ENCODE measurements at places on chromosomes 2 and 18.

GRCh38 chr2:101080211-101081068 lies 70.7 kb downstream of the TBC1D8 start:
- DNase-seq, result no peak

GRCh38 chr18:11654736-11655605 lies 34.1 kb upstream of the GNAL start:
- no peak for DNase-seq

DNA sequence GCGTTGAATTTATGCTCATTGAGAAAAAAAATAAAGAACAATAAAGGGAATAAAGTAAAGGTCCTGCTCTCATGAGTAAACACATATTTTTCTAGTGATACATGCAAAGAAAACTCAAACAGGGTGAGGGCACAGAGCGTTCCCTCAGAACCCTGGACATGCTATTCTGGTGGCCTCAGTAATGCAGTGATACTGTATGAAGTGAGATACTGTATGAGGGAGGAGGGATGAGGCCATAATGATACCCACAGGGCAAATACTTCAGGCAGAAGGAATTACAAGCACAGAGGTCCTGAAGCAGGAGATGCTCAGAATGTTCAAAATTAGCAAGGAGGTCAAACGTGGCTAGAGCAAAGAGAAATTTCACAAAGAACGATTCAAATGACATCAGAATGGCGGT lies 28.4 kb upstream of the RNU4ATAC start:
- no peak for DNase-seq

DNA sequence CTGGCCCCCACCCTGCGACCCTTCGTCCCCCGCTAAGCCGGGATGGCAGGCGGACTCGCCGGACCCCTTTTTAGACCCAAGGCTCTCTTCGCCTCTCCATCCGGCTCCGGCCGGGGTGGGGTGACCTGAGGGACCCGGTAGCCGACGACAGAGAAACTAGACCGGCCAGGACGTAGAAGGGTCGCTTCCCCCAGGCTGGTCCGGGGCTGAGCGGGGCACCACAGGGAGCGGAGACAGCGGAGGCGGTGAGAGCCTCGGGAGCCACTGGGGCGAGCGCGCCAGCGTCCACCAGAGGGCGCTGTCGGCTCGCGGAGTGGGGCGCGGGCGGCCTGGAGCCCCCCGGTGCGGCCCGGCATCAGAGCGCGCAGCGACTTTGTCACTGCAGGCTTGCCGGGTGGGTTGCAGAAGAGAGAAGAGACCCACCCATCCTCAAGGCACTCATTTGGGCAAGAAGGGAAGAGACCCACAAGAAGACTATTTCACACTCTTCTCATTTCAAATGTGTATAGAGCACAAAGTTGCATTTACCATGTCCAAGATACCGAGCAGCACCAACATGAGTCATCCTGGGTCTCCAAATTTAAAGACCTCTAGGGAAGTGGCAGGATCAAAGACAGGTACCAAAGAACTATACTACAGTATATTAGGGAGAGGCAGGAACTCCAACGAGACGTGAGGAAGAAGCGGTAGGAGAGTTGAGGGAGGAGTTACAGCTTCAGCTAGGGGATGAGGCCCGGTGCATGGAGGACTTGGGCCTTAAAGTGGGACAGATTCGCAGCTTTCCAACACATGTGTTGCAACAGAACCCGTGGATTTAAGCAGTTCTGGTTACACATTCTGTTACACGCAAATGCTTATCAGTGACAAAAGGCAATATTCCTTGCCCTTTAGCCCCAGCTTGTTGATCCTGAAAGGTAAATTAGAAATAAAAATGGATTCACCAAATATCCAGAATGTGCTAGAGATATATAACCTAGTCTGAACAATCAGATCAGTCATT lies 7.6 kb upstream of the PRKCE start:
- DNase-seq, result no peak

- no peak for DNase-seq
These were observed 45.9 kb downstream of the PXDN start for GRCh38 chr2:1698188-1698945.

DNA sequence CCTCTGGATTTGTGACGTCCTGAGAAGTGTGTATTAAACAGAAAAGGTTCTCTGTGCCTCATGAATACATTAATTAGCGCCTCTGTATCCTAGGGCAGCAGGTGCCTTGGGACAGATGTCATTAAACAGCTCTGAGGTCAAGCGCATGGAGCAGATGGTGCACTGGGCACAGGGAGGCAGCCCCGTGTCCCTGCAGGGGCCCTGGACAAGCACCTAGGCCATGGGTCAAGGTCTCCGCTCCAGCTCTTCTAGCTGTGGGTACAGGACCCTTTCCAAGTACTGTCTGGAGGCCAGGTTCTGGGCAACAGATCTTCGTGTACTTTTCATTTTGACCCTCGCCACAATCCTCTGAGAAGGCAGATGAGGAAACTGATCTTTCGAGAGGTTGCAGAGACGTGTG lies 126.4 kb downstream of the KCTD1 start:
- DNase-seq, result no peak

DNA sequence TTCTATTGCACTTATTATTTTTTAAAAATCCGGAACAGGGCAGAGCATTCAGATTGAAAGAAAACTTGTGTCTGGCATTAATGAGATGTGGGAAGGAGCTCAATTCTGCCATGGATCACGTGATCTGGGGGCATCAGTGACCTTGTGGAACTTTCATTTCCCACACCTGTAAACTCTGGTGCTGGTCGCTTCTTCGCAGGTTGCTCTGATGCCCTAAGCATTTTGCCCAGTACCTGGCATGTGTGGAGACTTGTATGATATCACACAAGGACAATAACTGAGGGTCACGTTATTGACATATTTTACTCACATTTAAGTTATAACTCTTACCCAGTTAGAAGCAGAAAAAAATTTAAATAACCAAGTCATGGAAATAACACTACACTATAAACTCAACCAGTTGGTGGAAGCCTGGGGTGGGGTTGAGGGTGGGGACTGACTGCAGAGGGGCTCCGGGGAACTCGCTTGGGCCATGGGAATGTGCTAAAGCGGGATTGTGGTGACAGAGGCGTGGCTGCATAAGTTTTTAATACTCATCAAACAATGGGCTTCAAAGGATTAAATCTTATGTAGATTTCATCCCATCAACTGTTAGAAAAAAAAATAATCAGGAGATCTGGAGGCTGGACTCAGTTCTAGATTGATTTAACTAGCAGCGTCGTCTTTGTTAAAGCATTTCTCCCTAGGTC lies 36.5 kb downstream of the ST3GAL5 start:
- DNase-seq, result no peak

GRCh38 chr2:64492821-64493220 lies 31.3 kb upstream of the AFTPH start:
- no peak for DNase-seq

GRCh38 chr2:240306185-240306584 lies 129.3 kb upstream of the GPC1 start:
- DNase-seq, result no peak

GRCh38 chr2:164186591-164186990 lies 434.7 kb downstream of the GRB14 start:
- no peak for DNase-seq

- no peak for DNase-seq
These were observed 194.1 kb upstream of the DSEL start for GRCh38 chr18:67710639-67711038.

GRCh38 chr2:42223067-42223854 lies 54.1 kb downstream of the EML4 start:
- DNase-seq, result no peak

- no peak for DNase-seq
These were observed 34.1 kb downstream of the PTH2R start for GRCh38 chr2:208440716-208441115.

DNA sequence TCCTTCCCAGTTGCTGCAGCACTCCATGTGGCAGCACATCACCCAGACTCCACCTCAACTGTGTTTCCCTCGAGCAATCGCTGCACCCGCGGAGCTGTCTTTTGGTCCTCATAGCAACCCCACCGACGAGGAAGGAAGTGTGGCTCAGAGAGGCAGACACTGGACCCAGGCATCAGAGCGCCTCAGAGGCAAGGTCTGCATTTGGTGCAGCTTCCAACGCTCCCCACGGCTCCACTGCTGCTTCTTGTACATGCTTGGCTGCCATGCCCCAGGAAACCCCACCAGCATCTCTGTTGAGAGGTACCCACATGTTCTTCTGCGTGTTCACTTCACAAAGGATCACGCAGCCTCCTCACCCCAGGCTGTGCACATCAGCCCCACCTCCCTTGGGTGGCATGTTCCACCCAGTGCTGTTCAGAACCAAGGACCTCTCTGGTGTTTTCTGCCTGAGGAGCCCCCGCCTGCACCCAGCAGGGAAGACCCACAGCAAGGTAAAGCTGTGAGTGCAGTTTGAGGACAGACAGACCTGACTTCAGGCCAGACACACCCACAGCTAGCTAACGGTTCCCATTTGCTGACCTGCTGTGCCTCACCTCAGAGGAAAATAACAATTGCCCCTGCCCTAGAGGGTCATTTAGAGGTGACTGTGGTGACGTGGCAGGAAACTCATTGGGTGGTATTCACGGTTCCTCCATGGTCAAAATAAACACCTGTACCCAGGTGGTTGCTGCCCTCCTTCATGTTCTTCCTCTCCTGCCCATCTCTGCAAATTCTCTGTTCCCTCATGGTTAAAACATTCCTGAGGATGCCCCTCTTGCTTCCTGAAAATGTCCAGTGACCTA lies 326.3 kb upstream of the MYT1L start:
- no peak for DNase-seq

DNA sequence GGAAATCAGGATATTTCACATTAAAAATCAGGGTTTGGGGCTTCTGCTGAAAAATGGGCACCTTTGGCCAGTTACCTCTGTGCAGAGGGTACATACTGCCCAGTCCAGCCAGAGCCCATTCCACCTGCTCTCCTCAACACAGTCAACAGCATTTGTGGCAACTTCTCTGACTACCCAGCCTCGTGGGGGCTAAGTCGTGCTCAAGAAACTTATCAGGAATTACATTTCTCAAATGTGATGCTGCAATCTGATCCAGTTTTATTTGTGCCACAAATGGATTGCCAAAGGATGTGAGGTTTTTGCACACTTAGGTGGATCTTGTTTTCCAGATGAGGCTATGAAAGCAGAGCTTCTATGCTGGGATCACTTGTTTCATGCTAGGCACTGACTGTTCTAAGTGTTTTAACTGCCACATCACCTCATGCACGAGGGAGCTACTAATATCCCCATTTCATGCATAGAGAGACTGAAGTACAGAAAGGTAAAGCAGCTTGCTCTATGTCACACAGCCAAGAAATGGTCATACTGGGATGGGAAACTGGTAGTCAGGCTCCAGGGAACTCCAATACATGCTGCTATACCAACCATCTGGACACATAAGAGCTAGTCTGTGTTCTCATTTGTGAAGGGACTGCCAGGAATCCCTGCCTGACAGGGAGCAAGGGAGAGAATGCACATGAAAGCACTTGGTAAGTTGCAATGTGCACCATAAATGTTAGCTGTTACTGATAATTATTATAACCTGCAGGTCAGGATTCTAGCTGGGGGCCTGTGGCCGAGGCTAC lies 89.0 kb upstream of the HK2 start:
- DNase-seq, result no peak

- DNase-seq, result no peak
These were observed 704.0 kb downstream of the RNF144A start for GRCh38 chr2:7621018-7621814.

GRCh38 chr2:96258166-96259022 lies 7.4 kb downstream of the TMEM127 start:
- DNase-seq, result no peak
